ENCODE measurements at places on chromosomes 1 and 21.

- no peak for DNase-seq
Measured at GRCh38 chr1:240739139-240739538, 127.2 kb upstream of the GREM2 start.

GRCh38 chr1:221543529-221544120 lies 198.3 kb downstream of the DUSP10 start:
- DNase-seq: no peak

- DNase-seq: peak; percentile 57
Measured at GRCh38 chr1:223845037-223845809, 524 bp downstream of the TP53BP2 start.

DNA sequence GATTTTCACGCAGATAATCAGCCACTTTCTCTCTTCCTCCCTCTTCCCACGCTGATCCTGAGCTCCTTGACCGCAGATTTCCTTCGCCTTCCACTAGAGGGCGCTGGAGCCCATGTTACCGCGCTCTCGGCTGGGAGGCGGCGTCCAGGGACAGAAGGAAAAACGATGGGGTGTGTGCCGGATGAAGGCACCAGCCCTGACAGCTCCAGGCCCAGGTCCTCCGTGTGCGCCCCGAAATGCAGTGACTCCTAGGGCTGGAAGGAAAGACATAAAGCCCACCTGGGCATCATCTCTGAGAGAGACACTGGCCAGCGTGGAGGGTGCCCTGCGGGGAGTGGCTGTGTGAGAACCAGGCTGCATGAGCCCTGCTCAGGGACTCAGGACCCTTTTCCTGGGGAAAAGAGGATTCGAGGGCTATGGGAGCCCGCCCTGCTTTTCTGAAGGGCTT lies 44.9 kb upstream of the CYP2J2 start:
- DNase-seq: peak; percentile 41

GRCh38 chr21:36246080-36246631 lies 73.8 kb upstream of the MORC3 start:
- peak; percentile 11 for DNase-seq

Measured in left renal pelvis (tissue), 4 donors.